ENCODE measurements at places on chromosomes 13 and 19.

GRCh38 chr13:62302341-62302740, 886.7 kb upstream of the PCDH20 start:
- DNase-seq, result no peak

DNA sequence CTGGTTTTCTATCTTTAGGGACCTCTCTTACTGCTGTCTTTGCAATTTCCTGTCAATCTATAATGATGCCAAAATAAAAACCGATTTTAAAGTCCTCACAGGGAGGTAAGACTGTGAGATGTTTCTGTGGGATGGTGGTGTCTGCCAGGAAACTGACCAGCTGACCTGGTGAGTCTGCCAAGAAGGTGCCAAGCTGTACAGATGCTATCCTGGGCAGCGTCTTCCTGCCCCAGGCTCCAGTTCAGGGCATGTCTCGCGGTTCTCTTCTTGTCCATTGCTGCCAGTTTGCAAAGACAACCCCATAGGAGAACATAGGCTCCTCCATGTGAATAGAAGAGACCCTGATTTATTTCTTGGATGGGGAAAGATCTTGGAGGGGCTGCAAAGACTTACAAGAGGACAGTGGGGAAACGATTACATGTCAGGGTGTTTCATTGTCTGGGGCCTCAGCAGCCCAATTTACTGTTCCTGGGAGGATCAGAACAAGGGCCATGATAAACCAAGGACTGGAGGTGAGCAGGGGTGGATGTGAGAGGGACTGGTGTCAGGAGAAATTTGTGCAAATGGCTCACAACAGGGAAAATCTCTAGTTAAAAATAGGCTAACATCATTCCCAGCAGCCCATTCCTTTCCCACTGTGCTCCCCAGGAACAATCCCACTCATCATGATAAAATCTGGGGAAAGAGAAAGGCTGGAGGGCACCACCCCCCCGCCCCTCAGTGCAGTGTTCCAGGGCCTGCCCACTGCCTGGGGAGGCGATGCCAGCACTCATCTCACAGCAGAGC, 42.7 kb upstream of the VSTM2B start:
- no peak for DNase-seq

GRCh38 chr13:45332036-45332830, 8.8 kb downstream of the TPT1 start:
- no peak for DNase-seq

GRCh38 chr13:114101358-114102130, 30.9 kb downstream of the RASA3 start:
- no peak for DNase-seq

GRCh38 chr19:19138109-19138981, at the start of gene TMEM161A:
TMEM161A (minus strand) TSS chr19:19138478; CDS start chr19:19138428, 50 bp downstream.
- DNase-seq, result peak; percentile 88

- DNase-seq, result no peak
Observed at GRCh38 chr19:2251106-2252054, 2.3 kb downstream of the AMH start.

- no peak for DNase-seq
Observed at GRCh38 chr13:77185721-77186120, 141.2 kb downstream of the MYCBP2 start.

DNA sequence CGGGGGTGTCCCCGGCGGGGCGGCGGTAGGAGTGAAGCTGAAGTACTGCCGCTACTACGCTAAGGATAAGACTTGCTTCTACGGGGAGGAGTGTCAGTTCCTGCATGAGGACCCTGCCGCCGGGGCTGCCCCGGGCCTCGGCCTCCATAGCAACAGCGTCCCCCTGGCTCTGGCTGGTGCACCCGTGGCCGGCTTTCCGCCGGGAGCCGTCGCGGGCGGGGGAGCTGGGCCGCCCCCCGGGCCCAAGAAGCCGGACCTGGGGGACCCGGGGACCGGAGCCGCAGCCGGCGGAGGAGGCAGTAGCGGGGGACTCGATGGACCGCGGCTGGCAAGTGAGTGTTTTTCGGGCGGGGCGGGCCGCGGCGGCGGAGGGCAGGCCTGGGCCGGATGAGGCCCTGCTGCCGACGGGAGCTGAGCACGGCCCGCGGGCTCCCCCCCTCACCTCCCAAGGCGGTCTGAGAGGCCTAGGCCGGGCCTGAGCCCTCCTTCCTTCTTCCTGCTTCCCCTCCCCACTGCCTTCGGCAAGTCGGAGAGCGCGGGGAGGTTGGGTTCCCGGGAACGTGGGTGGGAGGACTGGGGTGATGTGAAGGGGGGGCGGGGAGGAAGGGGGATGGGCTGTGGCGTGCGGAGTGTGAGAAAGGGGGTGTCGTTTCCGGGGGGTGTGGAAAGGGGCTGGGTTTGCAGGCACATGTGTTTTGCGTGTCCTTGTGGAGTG, 568 bp downstream of the PAN3 start:
- DNase-seq, result peak; percentile 53

- no peak for DNase-seq
Observed at GRCh38 chr19:45782820-45783785, 813 bp upstream of the DMPK start.

- DNase-seq, result no peak
Observed at GRCh38 chr13:90483906-90484305, 863.6 kb upstream of the MIR17HG start.

DNA sequence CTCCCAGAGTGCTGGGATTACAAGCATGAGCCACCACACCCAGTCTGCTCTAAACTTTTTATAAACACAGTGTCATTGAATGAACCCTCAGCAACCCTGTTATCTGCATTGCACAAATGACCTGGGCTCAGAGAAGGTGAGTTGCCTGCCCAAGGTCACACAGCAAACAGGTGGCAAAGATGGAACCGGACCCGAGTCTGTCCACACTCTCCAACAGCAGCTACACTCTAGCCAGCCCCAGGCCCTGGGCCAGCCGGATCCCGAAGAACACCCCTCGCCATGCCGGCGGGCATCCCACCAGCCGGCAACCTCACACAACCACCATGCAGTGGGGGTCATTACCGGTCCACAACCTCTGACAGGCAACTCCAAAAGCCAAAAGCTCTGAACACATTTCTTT, 14.5 kb downstream of the ERCC2 start:
- no peak for DNase-seq

GRCh38 chr19:9836021-9836420, 903 bp downstream of the PIN1 start:
- no peak for DNase-seq

DNA sequence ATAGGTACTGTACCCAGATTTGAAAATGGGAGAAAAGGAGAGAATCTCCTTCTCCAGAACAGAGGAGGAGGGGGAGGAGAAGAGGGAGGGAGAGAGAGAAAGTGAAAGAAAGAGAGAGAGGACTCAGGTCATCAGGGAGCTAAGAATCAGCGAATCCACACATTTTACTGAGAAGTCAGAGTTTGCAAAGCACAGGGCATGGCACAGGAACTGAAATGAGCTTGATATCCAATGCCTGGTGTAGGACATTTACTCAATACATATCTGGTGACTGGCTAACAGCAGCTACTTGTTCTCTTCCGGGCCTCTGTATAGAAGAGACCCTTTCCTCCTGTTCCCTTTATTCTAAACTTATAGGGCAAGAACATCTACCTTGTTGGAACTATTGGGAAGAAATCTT, 375.1 kb downstream of the KLF5 start:
- DNase-seq, result no peak

DNA sequence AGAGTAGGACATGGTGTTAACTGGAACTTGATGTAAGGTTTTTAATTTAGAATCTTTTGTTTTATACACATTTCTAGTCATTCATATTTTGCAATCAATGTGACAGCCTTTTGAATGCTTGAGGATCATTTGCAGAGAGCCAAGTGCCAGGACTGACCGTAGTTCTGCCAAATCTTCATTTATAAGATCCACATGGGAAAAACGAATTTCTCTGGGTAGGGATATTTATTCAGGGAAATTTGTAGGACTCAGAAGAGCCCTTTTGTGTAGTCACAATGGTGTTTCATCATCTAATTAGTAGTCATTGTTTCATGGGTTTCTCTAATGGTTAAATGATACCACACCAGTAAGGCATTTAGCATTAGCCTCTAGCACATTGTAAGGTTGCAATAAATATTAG, 161.1 kb downstream of the LMO7 start:
- no peak for DNase-seq

- no peak for DNase-seq
Observed at GRCh38 chr19:21593008-21593481, 87.6 kb downstream of the ZNF429 start.

DNA sequence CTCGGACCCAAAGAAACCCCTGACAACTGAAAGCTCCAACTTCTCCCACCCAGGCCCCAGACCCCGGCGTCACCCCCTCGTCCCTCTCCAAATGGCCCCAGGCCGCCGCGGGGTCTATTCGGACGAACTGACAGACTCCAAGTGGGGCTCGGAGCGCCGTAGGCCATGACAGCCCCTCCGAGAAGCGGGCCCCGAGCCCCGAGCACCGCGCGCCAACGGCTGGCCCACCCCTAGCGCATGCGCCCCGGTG, 360 bp downstream of the DDX39A start:
- no peak for DNase-seq

DNA sequence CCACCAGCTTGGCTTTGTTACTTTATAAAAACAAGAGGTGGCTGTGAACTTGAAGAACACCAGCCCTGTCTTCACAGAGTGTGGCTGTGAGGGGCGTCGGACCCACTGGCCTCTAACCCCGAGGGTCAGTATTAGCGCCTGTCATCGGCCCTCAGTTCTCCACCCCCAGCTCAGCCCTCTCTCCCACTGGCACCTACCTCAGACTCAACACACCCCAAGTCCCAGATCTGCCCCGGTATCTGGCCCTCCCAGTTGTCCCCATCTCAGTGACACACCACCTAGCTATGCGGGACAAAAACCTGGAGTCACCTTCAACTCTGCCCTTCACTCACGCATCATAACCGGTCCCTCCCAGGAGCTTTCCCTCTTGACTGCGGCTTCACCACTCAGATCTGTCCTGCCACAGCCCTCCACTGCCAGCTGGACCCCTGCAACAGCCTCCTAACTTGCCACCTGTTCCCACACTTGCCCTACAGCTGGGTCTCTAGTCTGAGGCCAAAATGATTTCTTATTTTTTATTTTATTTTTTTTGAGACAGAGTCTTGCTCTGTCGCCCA, 45.4 kb downstream of the PEPD start:
- no peak for DNase-seq

- DNase-seq, result no peak
Observed at GRCh38 chr19:19120308-19121231, 17.7 kb downstream of the TMEM161A start.

DNA sequence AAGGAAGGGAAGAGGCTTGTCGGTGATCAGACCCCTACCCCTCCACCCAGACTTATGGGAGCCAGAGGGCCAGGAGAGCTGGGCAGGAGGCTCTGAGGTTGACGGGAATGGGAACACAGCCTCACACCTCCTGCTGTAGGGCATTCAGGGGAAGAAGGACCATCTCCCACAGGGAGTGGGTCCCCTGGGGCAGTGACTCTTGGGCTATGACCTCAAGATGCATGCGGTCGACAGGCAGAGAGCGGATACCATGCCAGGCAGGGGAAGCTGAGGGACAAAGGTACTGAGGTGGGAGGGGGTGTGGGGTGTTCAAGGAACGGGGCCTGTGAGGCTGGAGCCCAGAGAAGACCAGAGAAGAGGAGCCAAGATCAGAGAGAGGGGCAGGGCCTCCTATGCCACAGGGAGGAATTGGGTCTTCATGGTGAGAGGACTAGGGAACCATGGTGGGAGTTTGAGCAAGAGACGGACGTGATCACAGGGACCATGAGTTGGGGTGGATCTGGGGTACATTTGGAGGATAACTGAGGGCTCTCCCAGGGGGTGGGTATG, 4.6 kb upstream of the TCF3 start:
- DNase-seq, result no peak

DNA sequence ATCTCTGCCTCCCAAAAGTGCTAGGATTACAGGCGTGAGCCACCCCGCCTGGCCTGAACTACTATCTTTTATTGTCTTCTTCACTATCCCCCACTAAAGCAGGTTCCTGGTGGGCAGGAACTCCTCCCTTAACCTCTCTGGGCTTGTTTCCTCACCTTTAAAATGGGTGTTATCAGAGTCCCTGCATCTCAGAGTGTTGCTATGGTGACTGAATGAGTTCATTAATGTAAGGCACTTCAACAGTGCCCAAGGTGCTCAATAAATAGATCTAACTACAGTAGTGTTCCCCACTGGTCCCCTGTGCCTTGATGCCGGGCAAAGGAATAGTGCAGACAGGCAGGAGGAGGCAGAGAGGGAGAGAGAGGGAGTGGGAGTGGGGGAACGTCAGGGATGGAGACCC, 20.5 kb downstream of the CCDC97 start:
- no peak for DNase-seq

GRCh38 chr19:17519967-17520366, 8.5 kb downstream of the PGLS start:
- DNase-seq, result no peak

DNA sequence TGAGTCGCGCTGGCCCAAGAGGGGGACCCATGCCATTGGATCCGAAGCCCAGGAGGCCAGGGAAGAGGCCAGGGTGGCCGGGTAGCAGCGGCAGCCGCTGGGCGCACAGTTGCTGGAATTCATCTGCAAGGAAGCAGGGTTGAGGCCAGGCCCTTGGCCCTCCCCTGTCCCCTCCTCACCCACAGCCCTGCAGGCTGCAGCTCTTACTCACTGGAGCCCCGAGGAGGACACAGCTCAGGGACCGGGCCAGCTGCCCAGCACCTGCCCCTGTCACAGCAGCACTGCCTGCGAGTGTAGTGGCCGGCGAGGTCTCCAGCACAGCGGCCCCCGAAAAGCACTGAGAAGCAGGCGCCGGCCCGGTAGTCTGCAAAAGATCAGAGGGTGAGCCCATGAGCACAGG, 11.2 kb downstream of the FBN3 start:
- no peak for DNase-seq

- no peak for DNase-seq
Observed at GRCh38 chr13:98769736-98770135, 17.3 kb upstream of the SLC15A1 start.

DNA sequence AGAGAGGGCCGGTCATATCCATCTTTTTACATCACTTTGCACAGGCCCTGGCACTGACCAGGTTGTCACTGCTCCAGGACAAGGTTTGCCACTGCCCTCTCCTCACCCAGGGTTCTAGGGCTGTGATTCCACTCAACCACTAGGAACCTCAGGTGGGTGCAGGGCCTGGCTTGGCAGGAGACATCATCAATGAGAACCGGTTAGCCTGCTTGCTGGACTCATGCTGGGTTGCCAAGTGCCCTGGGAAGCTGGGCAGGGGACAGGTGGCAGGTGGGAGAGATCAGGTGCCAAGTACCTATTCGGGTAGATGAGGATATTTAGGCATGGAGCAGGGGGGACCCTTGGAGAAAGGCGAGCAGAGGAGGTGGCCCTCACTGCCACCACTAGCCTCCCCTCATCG, 4.2 kb upstream of the CERS4 start:
- no peak for DNase-seq

- DNase-seq, result peak; percentile 96
Observed at GRCh38 chr19:2900296-2901252, at the start of gene ZNF57. ZNF57 (plus strand) TSS chr19:2900928; CDS start chr19:2901046, 118 bp downstream.

GRCh38 chr19:46193678-46194077, 35.9 kb upstream of the IGFL1 start:
- no peak for DNase-seq

DNA sequence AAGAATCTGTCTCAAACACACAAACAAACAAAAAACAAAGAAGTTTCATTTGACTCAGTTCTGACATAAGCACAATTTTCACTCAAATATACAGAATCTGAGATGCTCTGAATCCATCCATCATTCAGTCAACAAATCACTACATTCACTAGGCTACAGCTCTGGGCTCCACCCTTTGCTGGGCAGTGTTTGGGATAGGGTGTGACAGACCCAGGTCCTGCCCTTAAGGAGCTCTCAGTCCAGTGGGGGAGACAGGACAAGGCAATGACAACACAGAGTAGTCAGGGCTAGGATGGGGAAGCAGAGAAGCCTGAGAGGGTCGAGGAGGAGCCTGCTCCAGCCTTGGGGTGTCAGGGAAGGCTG, 45.3 kb downstream of the SPTBN4 start:
- no peak for DNase-seq
